ENCODE measurements at places on chromosomes 7 and 10.

GRCh38 chr10:78771808-78772455 lies 296.8 kb upstream of the ZMIZ1 start:
- no peak for DNase-seq

GRCh38 chr7:151440799-151441445 lies 981 bp upstream of the CRYGN start:
- no peak for DNase-seq

DNA sequence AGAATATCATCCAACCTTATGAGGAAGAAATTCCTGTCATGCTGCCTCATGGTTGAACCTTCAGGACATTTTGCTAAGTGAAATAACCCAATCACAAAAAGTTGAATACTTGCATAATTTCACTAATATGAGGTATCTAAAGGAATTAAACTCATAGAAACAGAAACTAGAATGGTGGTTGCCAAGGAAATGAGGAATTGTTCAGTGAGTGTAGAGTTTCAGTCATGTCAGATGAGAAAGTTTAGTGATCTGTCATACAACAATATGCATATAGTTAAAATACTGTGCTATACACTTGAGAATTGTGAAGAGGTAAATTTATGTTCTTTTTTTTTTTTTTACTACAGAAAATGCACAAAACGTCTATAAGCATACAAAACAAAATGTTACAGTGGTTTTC lies 60.7 kb downstream of the R3HCC1L start:
- DNase-seq = no peak

- no peak for DNase-seq
Observed at GRCh38 chr7:27032839-27033238, 63.0 kb downstream of the HOXA1 start.

DNA sequence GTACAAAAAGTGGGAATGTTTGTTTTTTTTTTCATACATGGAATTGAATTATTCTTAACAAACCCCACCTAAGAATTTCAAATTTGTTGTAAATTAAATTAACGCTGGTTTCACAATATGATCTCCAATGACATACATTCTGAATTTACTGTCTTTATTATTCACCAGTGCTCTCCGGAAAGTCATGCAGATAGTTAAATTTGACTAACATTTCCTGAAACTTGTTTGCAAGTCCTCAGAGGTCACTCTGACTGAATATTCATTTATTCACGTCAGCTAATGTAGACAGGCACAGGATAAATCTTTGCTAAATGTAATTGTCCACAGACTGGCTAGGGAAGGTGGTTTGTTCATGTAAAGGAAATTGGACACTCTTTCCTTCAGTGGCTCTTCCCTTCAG lies 730.4 kb downstream of the PHTF2 start:
- no peak for DNase-seq

DNA sequence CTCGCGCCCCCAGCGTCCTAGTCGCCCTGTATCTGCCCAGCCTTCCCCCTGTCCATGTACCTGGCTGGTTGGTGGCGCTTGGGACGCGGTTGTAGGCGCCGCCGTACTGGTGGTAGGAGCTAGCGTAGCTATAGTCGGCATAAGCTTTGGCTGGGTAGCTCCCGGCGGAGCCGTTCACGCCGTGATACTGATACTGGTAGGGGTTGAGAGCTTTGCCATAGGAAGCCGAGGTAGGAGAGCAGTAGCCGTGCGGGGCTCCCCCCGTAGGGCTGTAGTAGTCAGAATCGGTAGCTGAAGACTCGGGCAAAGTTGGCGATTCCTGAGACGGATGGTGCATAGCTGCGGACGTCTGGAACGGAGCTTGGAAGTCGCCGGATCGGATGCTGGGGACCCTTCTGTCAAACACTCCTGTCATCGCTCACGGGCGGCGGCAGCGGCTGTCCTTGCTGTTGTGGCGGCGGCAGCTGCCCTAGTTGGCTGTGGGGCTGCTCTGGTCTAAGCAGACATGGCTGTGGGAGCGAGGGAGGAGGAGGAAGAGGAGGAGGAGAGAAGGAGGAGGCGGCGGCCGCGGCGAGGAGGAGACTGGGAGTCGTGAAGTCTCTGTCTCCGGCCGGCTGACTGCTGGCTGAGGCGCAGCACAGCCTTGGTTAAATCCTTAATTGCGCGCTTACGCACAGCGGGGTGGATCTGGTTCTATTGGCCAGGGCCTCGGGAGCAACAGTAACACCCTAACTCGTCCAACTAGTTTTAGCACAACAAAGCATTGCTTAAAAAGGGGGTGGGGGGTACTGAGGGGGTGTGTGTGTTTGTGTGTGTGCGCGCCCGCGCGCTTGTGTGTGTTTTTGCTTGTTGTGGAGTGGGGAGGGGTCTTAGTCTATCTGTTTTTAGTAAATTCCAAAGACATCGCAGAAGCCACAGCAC lies at the start of gene DLX5:
Gene DLX5 (minus strand): TSS at position 623 of the 921 bp plus-strand sequence. CDS start 208 bp downstream, at position 415.
- DNase-seq = no peak

Measured in stimulated activated CD4-positive, alpha-beta T cell treated with anti-CD3 and anti-CD28 coated beads, Interleukin-12 subunit alpha, Interleukin-12 subunit beta, amount 100 ng/mL, for 24 hours (primary cell).